Activated naive CD4-positive, alpha-beta T cell (primary cell): ENCODE measurements at places on chromosomes 5 and 9.

DNA sequence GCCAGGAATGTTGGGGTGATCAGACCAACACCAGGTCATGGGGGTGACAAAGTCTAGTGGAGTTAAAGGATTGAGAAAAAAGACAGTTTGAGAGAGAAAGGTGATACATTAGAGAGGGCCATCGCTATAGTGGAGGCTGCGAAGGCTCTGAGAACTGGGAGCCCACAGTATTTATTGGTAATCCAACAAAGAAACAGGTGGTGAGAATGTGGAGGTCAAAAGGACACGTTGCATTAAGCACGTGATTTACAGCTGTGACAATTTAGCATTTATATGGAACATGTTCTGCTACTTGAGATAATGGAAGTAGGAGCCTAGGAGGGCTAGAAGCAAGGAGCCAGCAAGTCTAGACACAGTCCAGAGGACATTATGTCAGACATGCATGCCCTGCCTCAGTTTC is 2086.5 kb upstream of the C9orf72 start:
- DNase-seq = no peak

DNA sequence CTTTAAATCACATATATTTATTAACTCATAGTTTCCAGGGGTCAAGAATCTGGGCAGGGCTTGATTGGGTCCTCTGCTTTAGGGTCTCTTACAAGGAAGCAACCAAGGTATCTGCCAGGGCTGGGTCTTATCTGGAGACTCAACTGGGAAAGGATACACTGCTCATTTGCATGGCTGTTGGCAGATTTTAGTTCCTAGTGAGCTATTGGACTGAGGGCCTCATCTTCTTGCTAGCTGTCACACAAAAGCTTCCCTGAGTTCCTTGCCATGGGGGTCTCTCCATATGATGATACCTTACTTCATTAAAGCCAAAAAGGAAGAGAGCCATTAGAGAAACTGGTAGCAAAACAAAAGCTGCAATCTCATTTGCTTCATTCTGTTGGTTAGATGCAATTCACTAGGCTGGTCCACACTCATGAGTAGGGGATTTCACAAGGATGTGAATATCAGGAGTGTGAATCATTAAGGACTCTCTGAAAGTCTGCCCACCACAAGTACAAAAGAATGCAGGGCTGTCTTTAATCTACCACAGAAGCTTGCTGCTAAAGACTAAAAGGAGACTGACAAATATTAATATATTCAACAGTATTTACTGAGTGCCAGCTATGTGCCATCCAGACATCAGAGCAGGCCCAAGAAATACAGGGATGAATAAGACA is 42.0 kb upstream of the TIMD4 start:
- DNase-seq = no peak

DNA sequence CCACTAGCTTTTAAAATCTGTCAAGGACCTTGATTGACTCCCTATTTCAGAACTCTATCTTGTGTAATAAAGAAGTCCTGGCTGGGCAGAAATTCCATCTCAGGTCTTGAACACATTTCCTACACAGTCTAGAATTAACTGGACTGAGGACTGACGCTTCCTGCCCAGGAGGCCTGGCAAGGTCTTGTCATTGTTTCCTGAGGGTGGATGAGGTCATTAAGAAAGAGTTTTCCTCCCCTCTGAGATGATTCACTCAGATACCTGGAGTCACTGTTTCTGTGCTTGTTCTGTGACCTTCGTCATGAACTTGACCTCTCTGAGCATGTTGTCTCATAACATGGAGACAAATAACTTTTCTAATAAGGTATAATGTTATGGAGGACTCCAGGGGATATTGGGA is 10.0 kb downstream of the MTAP start:
- DNase-seq = no peak

GRCh38 chr5:96065685-96066385 is 104.2 kb upstream of the ELL2 start:
- no peak for DNase-seq

- DNase-seq = no peak
Measured at GRCh38 chr9:103242025-103242424, 246.9 kb downstream of the CYLC2 start.

- DNase-seq = no peak
Measured at GRCh38 chr5:65971643-65972042, 45.3 kb downstream of the ERBIN start.

GRCh38 chr5:129748913-129749880 is 1.3 kb downstream of the MINAR2 start:
- no peak for DNase-seq

GRCh38 chr5:147956064-147956841 is 49.9 kb upstream of the C5orf46 start:
- DNase-seq = no peak

DNA sequence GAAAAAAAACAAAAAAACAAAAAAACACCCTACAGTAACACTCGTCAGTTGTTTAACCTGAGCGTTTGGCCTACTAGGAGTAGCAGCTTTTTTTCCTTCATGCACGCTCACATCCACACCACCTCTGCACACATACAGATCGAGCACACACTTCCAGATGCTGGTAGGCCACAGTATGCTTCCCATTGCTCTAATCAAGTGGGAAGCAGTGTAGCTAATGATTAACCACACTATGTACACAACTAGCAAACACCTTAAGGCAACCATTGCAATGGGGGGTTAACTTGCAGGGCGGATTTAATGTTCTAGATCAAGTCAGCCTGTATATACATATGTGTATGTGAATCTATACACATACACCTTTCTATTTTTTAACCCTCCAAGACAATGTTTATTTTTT is 65.5 kb upstream of the GLRX start:
- DNase-seq = no peak

GRCh38 chr5:132100672-132101261 is 27.2 kb downstream of the CSF2 start:
- no peak for DNase-seq

DNA sequence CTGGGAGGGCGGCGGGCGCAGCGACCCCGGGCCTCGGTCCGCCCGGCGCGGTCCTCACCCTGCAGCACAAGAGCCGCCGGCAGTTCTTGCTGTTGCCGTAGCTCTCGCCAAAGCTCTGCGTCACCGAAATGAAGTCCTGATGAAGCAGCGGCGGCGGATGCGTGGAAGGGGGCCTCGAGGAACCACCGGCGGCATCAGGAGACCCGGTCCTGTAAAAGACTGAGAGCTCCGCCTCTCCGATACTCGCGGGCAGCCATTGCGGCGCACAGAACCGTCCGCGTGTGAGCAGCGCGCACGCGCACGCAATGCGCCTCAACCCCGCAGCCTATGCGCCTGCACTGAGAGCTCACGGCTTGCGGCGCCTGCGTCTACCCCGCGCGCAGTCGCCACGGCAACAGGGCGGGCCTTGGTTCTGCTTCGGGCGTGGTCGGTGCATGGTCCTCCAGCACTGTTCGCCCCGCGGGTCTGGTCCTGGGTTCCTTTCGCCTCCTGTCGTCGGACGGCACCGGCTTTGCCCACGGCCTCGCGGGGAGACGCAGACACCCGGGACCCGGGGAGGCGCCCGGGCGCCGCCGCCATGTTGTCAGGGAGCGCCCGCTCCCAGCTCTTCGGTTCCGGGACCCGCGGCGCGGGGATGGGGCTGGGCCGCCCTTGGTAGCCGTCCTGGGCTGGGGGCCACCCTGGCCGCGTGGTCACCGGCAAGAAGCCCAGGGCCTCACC is 9.3 kb upstream of the GRIN1 start:
- peak; percentile 82 for DNase-seq
